Activated T-cell treated with anti-CD3 and anti-CD28 coated beads, Interleukin-2, amount 50 U/mL, for 4 hours (primary cell): ENCODE measurements at places on chromosomes 7 and 10. TPM values are rescaled to one million over a fixed set of nuclear protein-coding genes. Genes with fewer than 3 reads are reported as not detected.

TUBGCP2 gene
- total RNA-seq: 67.9 TPM

GRCh38 chr10:93404048-93404354 is 78.1 kb downstream of the MYOF start:
- no peak for DNase-seq

GRCh38 chr10:44468965-44469364 is 84.1 kb upstream of the CXCL12 start:
- DNase-seq: no peak

DNA sequence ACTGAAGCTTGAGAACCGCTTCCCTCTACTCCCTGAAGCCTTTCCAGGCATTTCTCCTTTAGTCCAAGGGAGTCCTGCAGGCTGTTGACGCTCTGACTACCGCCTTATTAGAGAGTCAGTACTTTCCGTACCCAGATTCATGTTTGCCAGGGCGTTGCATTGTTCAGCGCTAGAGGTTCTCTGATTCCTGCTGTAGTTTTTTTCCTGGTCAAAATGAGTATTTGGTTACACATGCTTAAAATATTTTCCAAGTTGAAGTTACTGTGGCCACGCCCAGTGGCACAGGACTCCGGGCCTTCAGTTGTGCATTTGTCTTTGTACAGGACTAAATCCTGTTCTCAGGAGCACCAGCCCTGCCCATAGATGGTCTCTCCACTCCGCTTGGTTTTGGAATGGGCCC is 7.9 kb downstream of the MTURN start:
- DNase-seq: no peak

DNA sequence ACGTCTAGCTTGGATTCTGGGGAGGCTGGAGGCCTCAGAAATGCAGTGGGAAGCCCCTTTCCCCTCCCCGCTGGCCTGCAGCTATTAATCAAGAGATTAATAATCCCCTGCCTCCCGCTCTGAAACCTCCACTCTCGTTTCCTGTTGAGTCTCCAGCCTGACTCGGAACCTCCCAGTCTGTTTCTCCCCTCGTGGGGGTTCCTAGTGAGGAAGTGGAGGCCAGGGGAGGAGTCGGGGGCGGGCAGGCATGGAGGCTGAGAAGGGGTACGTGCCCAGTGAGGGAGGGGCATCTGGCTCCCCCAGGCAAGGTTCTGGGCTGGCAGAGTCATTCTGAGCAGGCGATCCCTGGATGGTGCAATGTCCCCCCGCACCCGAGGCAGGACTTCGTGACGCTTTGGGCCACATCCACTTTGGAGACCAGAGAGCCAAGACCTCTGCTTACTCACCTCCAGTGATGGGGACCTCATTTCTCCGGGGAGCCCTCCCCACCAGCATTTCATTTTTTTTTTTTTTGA is 73.6 kb downstream of the COL26A1 start:
- no peak for DNase-seq

FASTK gene
- 111 TPM for total RNA-seq

DNA sequence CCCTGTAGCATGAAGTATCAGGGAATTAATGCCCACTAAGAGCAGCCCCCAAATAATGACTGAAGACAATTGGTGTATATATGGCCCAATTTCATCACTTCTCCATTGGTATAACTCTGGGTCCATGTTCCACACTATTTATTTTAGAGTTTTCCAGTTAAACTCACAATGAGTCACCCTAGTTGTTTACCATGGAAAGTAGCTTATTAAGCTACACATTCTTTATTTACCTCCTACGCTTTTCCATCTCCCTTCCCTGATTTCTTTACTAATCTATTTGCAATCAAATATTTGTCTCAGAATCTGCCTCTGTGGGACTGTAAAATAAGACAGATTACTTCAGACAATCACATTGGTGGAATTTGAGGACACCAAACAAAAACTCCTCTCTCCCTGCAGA is 655.6 kb downstream of the SORCS1 start:
- no peak for DNase-seq

MMP21 gene
- not detected for total RNA-seq

- DNase-seq: no peak
Measured at GRCh38 chr7:140639366-140640053, 1.1 kb downstream of the DENND2A start.

SEPTIN14 gene
- total RNA-seq: not detected

DNA sequence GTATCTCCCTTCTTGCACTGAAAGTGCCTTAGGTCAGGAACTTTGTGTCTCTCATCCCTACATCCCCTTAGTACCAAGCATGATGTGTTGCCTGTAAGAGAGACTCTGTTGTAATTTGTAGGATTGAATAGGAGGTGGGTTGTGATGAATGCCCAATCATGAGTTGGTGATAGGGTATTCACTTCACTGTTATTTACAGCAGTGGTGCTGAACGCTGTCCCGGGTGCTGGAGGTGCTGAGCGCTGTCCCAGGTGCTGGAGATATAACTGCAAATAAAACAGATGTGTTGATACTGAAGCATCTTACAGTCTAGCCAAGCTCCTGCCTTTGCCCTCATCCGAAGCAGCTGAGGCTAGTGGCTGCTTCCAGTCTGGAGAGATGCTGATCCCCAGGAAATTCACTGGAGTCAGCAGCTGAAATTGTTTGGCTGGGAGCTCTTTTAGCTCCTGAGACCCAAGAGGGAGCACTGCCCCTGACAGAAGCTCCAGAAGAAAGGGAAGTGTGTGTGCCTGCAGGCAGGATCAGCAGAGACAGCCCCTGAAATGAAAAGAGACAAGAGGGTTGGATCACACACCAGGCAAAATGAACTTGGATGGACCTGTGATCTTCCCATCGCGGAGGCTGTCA is 183.4 kb downstream of the SORCS3 start:
- DNase-seq: no peak

YAE1 gene
- 9.2 TPM for total RNA-seq

GRCh38 chr7:92987538-92987937 is 130.2 kb downstream of the SAMD9 start:
- DNase-seq: no peak

PHKG1 gene
- total RNA-seq: 1.9 TPM

- DNase-seq: no peak
Measured at GRCh38 chr7:7564323-7564780, 2.3 kb upstream of the MIOS start.
